ENCODE measurements at places on chromosomes 6 and 20.

DNA sequence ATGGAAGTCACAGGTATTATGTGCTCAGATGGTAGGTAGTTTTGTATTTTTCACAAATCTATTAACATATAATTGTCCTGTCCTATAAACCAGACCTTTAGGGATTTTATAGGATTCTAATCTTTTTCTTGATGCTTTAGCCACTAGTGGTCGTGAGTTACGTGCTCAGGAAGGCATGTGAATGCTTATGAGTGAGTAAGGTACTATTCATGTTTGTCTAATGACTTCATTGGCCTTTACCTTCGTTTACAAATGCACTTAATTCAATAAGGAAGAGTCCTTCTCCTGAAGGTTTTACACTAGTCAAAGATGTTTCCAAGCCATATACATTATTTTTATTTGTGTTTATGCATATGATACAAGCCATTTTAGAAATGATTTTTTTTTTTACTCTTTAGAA, 23.0 kb downstream of the PACRG start:
- peak; percentile 36 for DNase-seq

GRCh38 chr6:4125933-4126864, 9.2 kb downstream of the ECI2 start:
- peak; percentile 96 for DNase-seq

DNA sequence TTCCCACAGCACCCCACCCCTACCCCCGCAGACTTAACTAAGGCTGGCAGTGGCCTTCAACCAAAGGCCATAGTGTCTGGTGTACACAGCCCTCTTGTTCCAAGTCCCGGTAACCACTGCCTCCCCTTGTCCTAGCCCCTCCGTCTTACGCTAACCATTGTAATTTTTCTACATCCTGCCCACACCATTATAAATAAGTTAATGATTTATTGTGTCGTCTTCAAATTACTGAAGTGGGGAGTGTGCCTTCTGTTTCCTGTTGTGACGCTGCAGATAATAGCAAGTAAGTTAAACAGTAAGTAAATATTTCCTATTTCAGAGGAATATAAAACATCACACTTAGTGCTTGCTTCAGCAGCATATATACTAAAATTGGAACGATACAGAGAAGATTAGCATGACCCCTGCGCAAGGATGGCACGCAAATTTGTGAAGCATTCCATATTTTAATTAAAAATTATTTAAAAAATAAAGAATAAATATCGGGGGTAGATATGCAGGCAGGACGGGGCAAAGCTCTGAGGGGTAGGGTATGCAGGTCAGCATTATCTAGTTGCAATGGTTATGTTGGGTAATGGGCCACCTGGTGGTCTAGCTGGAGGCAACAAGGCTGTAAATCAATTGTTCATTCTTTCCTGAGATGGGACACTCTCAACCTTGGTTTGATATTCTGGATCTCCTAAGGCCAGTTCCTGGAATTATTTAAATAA, 15.1 kb downstream of the SRSF6 start:
- no peak for DNase-seq

GRCh38 chr20:8938532-8938931, 130.4 kb upstream of the PLCB4 start:
- DNase-seq: no peak

DNA sequence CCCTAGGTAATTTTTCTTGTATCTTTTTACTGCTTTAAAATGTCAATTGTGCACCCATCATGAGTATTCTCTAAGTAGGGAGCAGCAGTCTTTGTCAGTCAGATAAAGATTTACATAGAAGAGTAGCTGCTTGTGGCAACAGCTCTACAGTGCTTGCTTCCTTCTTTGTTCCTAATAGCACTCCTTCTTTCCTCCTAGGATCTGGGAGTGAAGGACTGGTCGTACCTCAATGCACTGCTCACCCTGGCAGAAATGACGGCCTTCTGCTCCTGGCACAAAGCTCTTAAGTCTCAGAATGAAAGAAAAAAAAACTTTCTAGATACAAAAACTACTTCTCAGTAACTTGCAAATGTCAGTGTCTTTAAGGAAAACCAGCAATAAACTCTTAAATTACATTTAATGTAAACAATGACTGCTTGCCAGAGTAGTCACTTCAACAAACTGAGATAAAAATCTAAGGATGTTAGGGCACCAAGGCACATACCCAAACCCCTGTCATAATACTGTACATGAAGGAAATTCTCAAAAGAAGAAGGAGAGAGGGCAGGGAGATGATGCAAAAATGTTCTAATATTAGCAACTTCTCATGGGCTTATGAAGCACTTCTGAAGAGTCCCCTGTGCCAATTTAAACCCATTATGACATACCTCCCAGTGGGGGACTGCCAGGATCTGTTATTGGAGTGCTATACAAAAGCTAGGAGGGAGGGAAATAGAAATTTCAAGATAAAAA, 34.0 kb downstream of the NCOA6 start:
- DNase-seq: peak; percentile 35

- peak; percentile 96 for DNase-seq
Observed at GRCh38 chr6:163585932-163586437, 171.5 kb downstream of the QKI start.

GRCh38 chr6:52591832-52592231, 15.0 kb upstream of the TRAM2 start:
- no peak for DNase-seq

- no peak for DNase-seq
Observed at GRCh38 chr6:138988469-138988834, 399 bp upstream of the REPS1 start.

DNA sequence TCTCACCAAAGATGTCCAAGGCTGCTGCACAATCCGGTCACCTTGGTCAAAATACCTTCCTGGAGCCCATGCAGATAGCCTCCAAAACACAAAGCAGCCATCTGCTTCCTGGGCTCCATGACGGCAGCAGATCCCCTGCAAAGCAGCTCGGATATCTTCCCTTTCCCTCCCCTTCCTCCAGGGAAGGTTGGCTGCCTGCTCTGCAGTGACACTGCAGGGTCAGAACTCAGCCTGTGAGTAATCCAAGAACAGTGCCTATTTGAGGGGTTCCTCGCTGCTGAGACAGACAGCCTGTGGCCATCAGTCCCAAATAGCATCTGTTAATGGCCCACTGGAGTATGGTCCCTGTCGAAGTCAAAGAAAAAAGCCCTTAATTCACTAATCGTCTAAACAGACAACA, 270.8 kb downstream of the PREX1 start:
- DNase-seq: no peak

GRCh38 chr20:37274851-37275524, 13.4 kb upstream of the GHRH start:
- DNase-seq: no peak

GRCh38 chr6:68958327-68958726, 323.2 kb downstream of the ADGRB3 start:
- peak; percentile 7 for DNase-seq

DNA sequence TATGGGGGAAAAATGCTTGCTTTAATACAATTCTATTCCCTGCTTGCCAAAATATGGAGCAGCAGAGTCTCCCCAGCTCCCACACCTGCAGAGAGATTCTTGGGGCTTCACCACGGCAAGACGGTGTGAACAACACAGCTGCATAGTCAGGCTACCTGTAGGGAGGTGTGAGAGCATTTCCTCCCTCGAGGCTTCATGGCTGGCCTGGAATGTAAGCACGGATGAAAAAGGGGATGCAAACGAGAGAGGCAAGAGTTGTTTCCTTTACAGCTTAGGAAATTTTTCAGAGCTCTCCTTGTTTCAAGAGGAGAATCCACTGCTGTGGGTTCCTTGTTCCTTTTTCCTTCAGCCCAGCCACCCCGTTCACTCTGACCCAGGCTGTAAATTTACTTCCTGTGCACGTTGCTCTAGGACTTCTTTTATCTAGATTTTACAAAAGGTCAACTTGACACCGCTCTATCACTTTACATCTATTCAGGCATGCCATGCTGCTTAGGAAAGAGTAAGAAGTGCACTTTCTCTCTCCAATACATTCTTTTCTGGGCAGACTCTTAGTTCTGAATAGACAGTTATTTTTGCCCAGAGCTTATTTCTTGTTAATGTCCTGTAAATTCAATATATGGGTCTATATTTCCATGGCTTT, 197.1 kb downstream of the KHDC1L start:
- no peak for DNase-seq

- peak; percentile 91 for DNase-seq
Observed at GRCh38 chr20:4951299-4951698, 50.0 kb downstream of the SLC23A2 start.

DNA sequence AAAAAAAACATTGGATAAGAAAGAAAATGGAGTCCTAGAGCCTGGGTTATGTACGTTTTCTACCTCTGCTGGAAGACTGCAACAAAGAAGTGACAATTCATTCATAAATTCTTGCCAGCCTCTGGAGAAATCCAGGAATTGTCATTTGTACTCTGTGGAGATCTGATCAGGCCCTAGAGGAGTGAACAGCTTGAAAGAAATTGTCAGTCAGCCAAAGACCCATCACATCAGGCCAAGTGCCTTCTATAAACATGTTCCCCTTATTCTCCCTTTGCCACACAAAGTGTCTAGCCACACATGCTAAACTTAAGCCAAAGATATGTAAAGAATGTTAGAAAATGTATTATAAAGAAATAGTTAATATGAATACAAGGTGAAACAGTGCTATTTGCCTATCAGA, 152.4 kb downstream of the ADAT2 start:
- DNase-seq: no peak

- DNase-seq: no peak
Observed at GRCh38 chr6:158774717-158775449, 44.3 kb downstream of the EZR start.

GRCh38 chr6:151448623-151449022, 3.3 kb downstream of the RMND1 start:
- no peak for DNase-seq

GRCh38 chr6:166559211-166559610, 27.3 kb downstream of the RAMACL start:
- DNase-seq: peak; percentile 39

DNA sequence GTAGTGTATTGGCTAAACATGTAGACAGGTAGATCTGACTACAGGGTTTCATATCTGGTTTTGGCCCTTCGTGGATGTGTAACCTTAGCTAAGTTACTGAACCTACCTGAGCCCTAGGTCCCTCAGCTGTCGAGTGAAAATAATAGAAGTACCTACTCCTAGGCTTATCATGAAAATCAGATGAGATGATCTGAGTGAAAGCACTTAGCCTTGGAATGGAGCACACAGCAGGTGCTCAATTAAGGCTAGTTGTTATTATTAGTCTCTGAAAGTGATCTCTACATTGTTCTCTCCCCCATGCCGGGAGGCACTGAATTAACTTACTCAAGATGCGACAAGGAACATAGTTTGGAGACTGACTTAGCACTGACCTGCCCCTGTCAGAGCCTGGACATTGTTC, 174.7 kb upstream of the ZNF217 start:
- DNase-seq: no peak

- DNase-seq: peak; percentile 75
Observed at GRCh38 chr6:169905041-169905807, 153.8 kb downstream of the ERMARD start.

DNA sequence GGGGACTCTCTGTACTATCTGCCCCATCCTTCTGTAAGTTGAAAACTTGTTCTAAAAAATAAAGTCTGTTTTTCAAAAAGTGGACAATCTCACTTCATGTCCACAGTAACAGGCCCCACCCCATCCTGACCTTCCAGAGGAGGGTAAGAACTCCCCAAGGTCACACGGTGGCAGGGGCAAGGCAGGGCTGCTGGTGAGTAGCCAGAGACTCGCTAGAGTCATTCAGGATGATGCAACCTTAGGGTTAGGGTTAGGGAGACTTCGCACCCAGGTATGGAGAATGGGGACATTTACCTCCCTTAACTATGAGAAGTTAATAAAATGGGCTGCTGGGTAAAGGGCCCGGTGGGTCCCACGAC, 15.4 kb downstream of the PEDS1 start:
- no peak for DNase-seq
